Cardiac muscle cell (in vitro differentiated cells and primary cell): ENCODE measurements at places on chromosomes 3 and 15.

GRCh38 chr3:94440767-94441493 is 378.1 kb downstream of the NSUN3 start:
- peak; percentile 71 for DNase-seq

DNA sequence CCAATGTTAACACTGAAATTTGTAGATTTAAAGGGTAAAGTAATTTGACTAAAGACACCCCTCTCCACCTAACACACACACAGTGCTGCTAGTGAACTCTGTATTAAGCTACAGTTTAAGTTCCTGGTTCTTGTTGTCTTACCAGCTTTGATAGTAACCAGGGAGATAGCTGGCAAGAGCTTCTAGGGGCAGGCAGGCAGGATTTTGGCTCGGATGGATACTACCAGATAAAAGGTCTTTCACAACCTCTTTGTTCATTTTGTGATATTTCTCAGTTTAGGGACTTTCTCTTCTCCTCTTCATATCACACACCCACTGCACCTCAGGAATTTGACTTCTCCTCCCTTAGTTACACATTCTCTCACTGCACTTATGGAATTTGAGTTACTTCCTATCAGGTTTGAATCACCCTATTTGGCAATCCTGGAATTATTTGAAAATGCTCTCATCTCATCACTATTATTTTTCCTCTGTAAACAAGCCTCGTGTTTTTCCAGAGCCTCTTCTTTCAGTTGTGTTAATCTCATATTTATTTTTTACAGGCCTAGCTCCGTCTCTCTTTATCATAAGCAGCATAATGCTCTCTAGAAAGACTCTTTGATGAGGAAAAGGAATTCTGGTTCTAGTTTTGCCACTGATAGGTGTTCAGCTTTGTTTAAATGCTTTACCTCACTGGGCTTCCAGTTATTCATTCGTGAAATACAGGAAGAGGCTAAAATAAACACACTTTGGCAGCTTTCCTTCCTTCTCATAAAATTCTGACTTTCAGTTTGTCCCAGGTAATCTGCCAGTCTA is 23.0 kb upstream of the CLDN1 start:
- peak; percentile 7 for DNase-seq

- DNase-seq, result no peak
Observed at GRCh38 chr3:45646051-45646585, 43.1 kb upstream of the SACM1L start.

- DNase-seq, result no peak
Observed at GRCh38 chr15:33680336-33680735, 288.0 kb upstream of the CHRM5 start.

DNA sequence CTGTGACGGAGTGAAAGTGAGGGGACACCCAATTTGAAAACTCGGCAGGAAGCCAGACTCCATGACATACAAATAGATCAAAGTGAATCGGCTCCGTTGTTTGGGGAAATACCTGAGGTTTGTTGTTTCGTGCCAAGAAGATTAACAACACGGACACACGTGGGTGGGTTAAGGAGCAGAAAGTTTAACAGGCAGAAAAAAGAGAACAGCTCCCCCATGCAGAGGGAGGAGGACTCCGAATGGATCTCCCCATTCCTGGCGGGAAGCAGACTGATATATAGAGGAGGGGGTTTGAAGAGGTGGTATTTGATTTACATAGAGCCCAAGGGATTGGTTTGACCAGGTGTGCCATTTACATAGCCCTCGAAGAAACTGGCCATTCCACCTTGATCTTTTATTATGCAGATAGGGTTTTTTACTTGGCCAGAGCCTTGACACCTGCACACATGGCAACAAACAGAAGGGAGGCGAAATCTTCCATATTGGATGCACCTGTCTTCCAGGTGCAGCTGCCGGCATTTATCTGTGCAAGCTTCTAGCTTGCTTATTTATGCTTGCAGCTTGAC is 4.8 kb upstream of the SACM1L start:
- DNase-seq, result no peak

DNA sequence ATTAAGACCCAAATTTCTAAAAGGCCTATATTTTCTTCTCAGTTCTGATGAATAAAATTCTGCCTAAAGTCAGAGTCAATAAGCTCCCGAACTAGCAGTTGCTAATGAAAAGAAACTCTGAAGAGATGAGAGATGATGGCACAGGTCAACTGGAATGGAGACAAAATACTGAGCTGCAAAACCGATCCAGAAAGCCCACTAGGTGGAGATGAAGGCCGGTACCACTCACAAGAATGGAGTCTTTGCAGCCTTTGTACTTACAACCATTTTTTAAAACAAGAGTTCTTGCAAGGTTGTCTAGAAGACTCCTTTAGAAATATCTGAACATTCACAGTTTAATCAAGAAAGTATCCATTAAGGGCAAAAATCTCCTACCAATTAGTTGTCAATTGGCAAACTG is 119.9 kb upstream of the TJP1 start:
- no peak for DNase-seq

DNA sequence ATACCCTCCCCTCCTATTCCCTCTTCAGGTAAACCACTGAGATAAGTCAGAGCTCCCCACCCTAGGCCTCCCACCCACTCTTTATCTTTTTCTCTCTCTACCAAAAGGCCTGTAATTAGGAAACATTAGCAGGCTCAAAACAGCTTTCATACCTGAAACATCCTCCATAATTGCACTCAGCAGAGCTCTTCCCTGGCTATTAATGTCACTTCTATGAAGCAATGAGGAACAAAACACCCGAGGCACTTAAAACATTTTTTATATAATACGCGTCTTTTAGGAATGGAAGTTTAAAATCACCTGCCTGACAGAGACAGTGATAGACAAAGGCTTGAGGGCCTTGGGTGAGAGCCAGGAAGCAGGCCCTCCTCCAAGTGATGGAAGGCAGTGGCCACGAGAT is 138.9 kb downstream of the EPHB1 start:
- DNase-seq, result no peak

- no peak for DNase-seq
Observed at GRCh38 chr3:47605652-47606051, 27.0 kb upstream of the CSPG5 start.

GRCh38 chr3:189967254-189967865 is 153.3 kb downstream of the P3H2 start:
- peak; percentile 71 for DNase-seq

DNA sequence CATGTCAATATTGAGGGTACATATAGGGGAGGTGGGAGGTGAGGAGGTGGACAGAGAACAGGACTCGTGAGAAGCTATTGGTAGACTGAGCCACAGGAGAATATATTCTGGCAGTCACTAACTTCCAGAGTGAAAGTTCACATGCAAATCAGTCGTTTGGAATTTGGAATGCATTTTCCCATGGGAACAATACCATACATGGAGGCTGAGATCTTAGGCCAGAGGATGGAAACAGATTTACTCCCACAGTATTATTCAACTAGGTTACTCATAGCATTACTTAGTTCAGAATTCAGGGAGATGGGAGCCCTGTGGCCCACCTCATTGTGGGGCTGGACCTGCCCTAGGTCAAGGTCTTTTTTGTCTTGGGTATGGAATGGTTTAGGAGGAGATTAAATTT is 36.4 kb upstream of the ABHD2 start:
- peak; percentile 95 for DNase-seq

- DNase-seq, result no peak
Observed at GRCh38 chr15:75425966-75426500, 25.5 kb downstream of the SIN3A start.

GRCh38 chr15:73200339-73200738 is 148.1 kb downstream of the NEO1 start:
- DNase-seq, result no peak

- DNase-seq, result peak; percentile 14
Observed at GRCh38 chr3:118943597-118943996, 91.0 kb downstream of the IGSF11 start.

- peak; percentile 19 for DNase-seq
Observed at GRCh38 chr3:17133632-17134545, 249.1 kb downstream of the PLCL2 start.
